ENCODE measurements at places on chromosomes 1 and 21.

DNA sequence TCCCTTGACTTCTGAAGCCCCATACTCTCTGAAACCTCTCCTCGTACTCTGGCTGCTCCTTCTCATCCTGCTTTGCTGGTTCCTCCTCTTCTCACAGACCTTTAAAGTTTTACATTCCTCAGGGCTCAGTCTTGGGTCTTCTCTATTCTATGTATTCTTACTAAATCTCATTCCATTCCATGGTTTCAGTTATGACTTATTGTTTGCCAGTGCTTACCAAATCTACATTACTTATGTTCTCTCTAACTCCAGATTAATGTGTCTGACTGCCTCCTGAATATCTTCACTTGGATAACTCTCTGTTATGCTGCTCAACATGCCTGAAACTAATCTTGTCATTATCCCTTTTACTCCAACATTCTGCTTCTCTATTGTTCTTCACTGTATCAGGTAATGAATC, 5.4 kb upstream of the SLC35D1 start:
- no peak for ATAC-seq

DNA sequence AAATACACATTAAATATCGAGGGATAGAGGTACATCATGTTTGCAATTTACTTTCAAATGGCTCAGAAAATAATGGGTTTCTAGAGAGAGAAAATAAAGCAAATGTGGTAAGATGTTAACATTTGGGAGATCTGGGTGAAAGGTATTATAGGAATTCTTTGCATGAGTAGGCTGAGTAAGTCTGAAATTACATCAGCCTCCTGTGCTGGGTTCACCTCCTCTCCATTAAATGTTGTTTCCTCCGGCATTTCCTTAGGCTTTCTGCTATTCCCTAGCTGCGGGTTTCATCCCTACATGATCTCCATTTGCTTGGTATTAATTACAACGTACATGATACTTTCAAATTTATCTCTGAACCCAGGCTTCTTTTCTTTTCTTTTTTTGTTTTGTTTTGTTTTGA, 31.6 kb downstream of the ZMYND12 start:
- ATAC-seq: no peak

DNA sequence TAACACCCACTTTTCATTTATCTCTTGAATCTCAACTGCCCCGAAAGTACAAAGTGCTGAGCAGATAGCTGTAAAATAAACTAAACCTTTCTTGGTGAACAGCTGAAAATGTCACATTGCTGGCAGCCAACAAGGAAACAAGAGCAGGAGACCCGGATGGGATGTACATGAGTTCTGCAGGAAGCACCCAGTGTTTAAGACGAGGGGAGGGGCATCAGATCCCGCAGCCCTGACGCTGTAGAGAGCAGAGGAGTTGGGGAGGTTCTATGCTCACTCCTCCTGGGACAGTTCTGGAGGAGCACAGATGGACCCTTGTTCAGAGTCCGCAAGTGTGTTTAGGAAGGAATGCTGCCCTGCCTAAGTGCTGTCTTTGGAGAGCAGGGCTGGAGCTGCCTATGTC, 32.0 kb upstream of the EPHA8 start:
- no peak for ATAC-seq

DNA sequence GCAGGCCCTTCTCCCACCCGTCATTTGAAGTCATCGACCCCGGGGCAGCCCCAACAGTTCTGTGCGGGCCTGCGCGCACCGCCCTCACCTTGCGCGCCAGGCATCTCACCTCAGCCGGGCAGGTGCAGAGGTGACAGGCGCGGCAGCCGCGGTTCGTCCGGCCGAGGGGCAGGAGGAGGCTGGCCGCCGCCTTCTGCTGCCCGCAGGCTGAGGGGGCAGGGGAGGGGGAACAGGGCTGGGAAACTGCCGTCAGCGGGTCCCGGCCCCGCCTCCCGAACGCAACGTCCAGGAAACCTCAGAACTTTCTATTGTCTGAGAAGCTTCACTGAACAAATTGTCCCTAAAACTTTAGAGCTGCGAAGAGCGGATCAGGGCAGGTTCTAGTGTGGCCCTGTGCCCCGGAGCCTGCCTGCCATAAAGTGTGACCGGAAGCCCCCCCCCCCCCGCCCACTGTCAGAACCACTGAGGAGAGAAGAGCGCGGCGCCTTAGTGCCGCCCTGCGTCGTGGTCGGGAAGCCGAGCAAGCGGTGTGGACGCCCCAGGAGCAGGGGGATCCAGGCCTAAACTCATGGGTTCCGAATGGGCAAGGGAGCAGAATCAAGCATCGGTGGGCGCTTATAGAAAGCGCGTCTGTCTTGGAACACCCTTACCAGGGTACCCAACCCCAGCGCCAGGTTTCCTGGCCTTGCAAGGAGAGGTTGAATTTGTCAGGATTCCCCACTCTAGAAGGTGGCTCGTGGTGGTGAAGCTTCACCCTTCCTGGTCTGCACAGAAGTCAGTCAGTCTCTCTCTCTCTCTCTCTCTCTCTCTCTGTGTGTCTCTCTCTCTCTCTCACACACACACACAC, 13.3 kb upstream of the TBX15 start:
- no peak for ATAC-seq

DNA sequence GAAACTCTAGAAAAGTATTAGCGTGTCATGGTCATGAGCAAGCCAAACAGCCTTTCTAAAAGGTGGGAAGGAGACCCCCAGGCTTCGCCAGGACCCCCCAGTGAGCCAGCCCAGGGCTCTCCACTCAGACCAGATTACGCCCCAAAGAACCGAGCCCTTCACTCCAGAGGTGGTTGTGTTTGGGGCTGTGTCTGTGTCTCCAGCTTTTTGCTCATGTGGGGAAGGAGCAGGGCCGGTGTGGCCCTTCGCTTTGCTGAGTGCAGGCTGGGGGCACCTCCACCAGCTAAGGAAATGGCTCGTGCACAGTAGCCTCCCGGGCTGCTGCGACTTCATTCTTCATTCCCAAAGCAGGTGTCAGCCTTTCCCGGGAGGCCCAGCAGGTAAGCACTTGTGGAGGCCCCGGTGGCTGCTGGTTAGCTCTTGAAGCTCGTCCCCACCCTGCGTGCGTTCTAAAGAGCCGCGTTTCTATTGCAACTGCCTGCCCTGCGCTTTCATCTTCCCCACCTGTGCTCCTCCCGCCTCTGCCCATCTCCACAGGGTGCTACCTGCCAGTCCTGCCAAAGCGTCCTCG, 531 bp downstream of the TSPEAR start:
- ATAC-seq: no peak

DNA sequence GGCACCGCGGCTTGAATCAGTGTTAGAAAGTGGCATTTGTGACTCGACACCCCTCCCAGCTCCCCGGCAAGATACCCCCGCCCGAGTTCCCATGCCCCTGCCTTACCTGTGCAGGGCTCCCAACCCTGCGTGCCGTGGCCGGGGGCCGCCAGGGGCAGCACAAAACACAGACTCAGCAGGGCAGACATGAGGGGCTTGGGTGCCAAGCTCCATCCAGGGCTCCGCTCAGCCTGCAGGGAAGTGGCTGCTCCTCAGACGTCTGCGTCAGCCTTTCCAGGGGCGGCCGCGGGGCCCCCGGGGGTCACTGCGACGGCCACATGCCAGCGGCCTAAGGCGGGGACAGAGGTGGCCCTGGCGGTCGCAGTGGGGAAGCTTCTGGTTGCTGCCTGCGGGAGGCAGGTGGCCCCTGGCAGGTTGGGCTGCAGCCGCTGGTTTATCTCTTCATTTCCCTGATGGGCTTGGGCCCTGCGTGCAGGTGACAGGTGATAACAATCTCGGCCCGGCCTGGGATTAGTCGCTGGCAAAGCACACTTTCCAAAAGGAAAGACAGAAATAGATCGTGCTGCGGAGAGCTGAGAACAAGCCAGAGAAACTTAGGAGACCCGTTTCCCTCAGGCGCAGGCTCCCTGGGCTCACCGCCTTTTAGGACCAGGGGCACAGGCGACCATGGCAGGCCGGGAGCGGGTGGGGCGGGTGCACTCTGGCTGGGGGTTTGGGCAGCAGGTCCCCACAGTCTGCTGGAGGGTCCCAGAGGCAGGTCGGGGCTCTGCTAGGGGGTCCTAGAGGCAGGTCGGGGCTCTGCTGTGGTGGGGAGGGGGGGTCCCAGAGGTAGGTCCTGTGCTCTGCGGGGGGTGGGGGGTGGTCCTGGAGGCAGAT, at the start of gene TSPEAR:
TSS of gene TSPEAR (minus strand) at position 246 of the 876 bp plus-strand sequence. CDS start at position 188, 58 bp downstream.
- no peak for ATAC-seq
